ENCODE measurements at places on chromosomes 5 and 9.
A peak's percentile ranks its signal among the peaks of the same experiment; 100 is the strongest.

- no peaks in the 10 kb centered on the region for H3K4me1 ChIP-seq
- no peak overlapping the region for H3K4me3 ChIP-seq
- no peak overlapping the region for H3K27ac ChIP-seq
- peaks cover 19% of the 10 kb centered on the region for H3K27me3 ChIP-seq
Measured at GRCh38 chr5:54397420-54397819, 58.1 kb upstream of the HSPB3 start.

GRCh38 chr5:111075520-111075919 is 4.0 kb downstream of the TSLP start:
- H3K4me3 ChIP-seq = no peak overlapping the region
- no peak overlapping the region for H3K27ac ChIP-seq
- H3K27me3 ChIP-seq = no peaks in the 10 kb centered on the region
- peak; percentile 96 for DNase-seq
- H3K36me3 ChIP-seq = no peaks in the 10 kb centered on the region

GRCh38 chr9:124279531-124280175 is 21.9 kb downstream of the NEK6 start:
- DNase-seq = no peak
- no peaks in the 10 kb centered on the region for H3K27me3 ChIP-seq
- peaks cover 63% of the 10 kb centered on the region for H3K4me1 ChIP-seq
- H3K4me3 ChIP-seq = no peak overlapping the region
- H3K27ac ChIP-seq = peak overlapping the region; percentile 85
- peaks cover 18% of the 10 kb centered on the region for H3K36me3 ChIP-seq

DNA sequence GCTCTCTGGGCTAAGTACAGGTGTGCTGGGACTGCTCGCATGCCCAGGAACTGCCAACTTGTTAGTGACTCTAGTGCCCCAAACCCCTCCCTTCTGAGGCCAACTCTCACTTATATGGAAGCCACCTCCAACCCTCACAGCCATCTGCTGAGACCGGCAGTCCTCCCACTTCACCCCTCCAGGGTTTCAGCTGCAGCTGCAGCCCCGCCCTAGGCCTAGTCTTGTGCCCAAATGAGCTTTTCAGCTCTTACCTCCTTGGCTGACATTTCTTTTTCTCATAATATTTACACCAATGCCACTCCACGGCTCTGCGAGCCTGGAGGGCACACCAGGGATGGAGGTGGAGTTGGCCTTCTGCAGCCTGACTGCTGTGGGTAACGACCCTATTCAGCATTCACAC is 166.6 kb downstream of the ROR2 start:
- DNase-seq = no peak
- no peak overlapping the region for H3K4me3 ChIP-seq
- H3K36me3 ChIP-seq = peaks cover 7% of the 10 kb centered on the region
- H3K4me1 ChIP-seq = peaks cover 3% of the 10 kb centered on the region
- H3K27me3 ChIP-seq = no peaks in the 10 kb centered on the region

GRCh38 chr5:148860599-148860998 is 34.2 kb downstream of the ADRB2 start:
- peaks cover 12% of the 10 kb centered on the region for H3K4me1 ChIP-seq
- DNase-seq = peak; percentile 62
- no peaks in the 10 kb centered on the region for H3K27me3 ChIP-seq
- no peak overlapping the region for H3K27ac ChIP-seq

- no peaks in the 10 kb centered on the region for H3K27me3 ChIP-seq
- no peak overlapping the region for H3K4me3 ChIP-seq
- H3K36me3 ChIP-seq = no peaks in the 10 kb centered on the region
Measured at GRCh38 chr5:61089351-61089750, 72.9 kb downstream of the SMIM15 start.

- no peaks in the 10 kb centered on the region for H3K36me3 ChIP-seq
- peak; percentile 43 for DNase-seq
- H3K4me3 ChIP-seq = peak overlapping the region; percentile 43
- H3K4me1 ChIP-seq = no peaks in the 10 kb centered on the region
- peaks cover 18% of the 10 kb centered on the region for H3K27me3 ChIP-seq
- H3K27ac ChIP-seq = no peak overlapping the region
Measured at GRCh38 chr5:93611976-93612854, 29.2 kb downstream of the NR2F1 start.

DNA sequence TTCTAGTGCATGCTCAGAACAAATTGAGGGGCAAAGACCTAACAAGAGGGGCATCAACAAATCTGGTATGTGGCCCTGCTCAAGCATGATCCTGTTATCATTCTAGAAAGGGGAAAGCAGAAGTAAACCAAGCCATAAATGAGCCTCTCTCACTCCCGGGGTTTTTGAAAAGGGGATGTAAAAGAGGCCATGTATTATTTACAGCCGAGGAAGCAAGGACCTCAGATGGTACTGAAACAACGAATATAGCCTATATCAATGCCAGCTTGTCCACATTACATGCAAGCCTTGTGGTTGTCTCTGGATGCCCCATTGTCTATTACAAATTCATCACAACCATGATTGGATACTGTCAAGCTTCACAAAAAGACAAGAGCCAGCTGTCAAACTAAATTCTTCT is 211.3 kb downstream of the DCP2 start:
- no peak overlapping the region for H3K27ac ChIP-seq
- H3K4me3 ChIP-seq = no peak overlapping the region
- DNase-seq = no peak
- no peaks in the 10 kb centered on the region for H3K27me3 ChIP-seq

- no peak overlapping the region for H3K27ac ChIP-seq
- H3K36me3 ChIP-seq = peaks cover 45% of the 10 kb centered on the region
- peak; percentile 75 for DNase-seq
- H3K4me3 ChIP-seq = no peak overlapping the region
Measured at GRCh38 chr9:104858271-104858670, 69.7 kb downstream of the ABCA1 start.

All from IMR-90 (cell line).